Dermis microvascular lymphatic vessel endothelial cell (primary cell): ENCODE measurements at places on chromosomes 1 and 21. TPM values are rescaled to one million over a fixed set of nuclear protein-coding genes. Genes with fewer than 3 reads are reported as not detected.
A peak's percentile ranks its signal among the peaks of the same experiment; 100 is the strongest.

- DNase-seq = no peak
These were observed 11.1 kb upstream of the KCNE1 start for GRCh38 chr21:34523019-34523555.

Gene ALG6
- 14.2 and 14.9 TPM in 2 replicates for total RNA-seq

Gene MAP3K21
- total RNA-seq = 0.90 and 1.3 TPM in 2 replicates

Gene CELA3A
- not detected in 2 replicates for total RNA-seq

DNA sequence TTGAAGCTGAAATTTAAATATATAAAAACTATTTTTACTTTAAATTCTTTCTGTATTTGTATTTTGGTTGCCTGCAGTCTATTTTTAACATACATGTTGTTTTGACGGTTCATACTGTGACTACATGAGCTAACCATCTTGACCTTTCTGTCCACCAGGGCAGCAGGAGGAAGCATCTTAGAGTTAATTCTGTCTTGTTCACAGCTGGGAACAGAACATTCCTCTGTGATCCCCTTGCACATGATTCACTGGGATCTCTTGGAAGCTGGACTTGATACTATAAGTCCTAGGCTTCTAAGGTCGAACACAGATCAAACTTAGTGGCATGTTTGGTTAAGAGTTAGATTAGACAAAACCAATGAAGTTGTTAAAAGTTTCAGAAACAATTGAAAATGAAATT lies 99.7 kb downstream of the NFIA start:
- DNase-seq = peak; percentile 83

Gene S100A1
- total RNA-seq = not detected in 2 replicates

DNA sequence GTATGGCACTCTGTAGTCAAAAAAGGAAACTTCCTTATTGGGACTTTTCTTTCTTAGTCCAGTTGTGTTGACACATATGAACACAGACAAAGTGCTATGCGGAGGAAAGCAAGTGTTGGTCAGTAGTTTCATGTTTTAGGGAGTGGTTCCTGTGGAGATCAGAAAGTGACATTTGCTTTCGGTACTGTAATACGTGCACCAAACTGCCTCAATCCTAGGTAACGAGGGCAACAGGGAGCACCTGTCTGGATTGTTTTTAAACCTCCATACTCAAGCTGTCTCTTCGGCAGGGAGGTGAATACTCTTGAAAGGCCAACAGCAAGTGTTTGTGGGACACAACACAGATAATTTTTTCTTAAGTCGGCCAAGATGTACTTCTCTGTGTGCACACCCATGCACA lies 9.1 kb downstream of the RHOU start:
- no peak for DNase-seq

Gene PTPRU
- 2.4 and 3.1 TPM in 2 replicates for total RNA-seq

DNA sequence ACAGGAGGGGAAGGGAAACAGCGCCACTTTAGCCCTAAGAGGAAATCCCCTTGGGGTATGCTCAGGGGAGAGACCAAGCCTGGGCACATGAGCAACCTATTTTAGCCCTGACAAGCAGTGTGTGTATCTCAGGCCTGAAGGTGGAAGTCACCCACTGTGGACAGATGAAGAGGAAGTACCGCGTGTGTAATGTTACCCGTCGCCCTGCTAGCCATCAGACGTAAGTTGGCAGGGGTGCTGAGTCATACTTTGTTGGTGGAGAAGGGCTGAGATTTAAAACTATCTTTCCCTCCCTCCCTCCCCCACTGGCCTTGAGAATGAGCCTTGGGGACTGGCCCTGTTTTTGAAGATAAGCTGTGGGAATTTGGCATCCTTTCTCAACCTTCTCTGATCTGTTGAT lies 11.2 kb downstream of the AGO1 start:
- DNase-seq = peak; percentile 8

Gene ATP1A4
- not detected in 2 replicates for total RNA-seq

DNA sequence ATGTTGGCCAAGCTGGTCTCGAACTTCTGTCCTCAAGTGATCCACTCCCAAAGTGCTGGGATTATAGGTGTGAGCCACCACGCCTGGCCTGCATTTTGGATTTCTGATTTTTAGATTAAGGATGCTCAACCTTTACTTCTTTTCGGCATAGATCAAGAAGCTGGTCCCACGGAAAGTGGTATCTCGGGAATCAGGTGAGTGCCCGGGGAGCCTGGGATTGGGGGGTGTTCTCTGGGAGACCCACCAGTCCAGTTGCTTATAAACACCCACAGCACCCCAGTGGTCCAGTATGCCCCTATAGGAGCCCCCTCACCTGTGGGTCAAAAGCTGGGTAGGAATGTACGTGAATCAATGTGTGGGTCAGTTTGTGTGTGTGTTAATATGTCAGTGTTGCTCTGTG lies 3.2 kb downstream of the SH3D21 start:
- no peak for DNase-seq

Gene ANKRD65
- 0.25 and 0.26 TPM in 2 replicates for total RNA-seq

Gene OPRD1
- total RNA-seq = not detected in 2 replicates

DNA sequence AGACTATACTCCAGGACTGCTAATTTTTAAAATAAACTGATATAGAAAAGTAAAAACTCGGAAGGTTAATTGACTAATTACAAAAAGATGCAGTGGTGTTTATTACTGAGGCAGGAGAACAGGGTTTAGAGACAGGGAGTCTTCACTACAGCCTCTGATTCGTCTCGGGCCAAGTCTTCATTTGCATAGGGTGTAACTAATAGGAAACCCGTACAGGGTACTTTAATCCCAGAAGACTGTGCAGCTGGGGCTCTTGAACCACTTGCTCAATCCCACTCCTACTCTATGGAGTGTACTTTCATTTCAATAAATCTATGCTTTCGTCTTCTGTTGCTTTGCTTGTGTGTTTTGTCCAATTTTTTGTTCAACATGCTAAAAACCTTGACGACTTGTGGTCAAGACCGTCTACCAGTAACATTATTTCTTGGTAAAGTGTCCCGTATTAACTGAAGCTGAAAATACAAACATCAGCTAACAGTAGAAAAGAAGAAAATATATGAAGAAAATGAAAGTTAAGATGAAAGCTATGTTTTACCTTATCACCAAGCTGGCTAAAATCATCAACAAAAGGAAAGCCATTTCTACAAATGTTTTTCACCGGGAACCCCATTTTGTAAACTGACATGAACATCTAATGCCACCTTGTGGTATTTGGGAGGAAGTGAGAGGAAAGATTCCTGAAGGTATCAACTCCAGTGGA lies 8.0 kb downstream of the SDHB start:
- DNase-seq = peak; percentile 61

- DNase-seq = no peak
These were observed 35.4 kb upstream of the HEATR1 start for GRCh38 chr1:236639686-236640085.

Gene MIXL1
- 0.13 TPM in 2 replicates for total RNA-seq

Gene HMCN1
- 4.0 and 21.5 TPM in 2 replicates for total RNA-seq

GRCh38 chr1:29687166-29687565 lies 450.8 kb downstream of the PTPRU start:
- DNase-seq = no peak

- no peak for DNase-seq
These were observed 12.3 kb downstream of the WNT3A start for GRCh38 chr1:228018961-228019721.

DNA sequence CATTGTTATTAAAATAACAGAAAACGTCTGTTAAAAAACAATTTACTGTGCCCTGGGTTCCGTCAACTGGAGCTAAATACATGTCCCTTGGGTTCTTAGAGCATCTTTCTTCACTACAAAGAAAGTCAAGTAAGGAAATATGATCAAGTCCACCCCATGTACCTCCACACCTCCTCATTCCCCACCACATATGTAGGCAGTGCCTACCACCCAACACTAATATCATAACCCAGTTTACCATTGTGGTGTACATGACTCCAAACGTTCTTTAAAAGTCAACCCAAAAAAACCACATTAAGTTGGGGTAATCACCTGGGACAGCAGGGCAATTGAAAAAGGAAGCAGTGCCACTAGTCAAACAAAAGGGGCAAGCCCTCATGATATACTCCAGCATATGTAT lies 7.8 kb upstream of the LRRC52 start:
- no peak for DNase-seq

Gene KRTAP11-1
- not detected in 2 replicates for total RNA-seq

Gene NBPF26
- 4.0 and 4.4 TPM in 2 replicates for total RNA-seq

Gene CYP4X1
- total RNA-seq = 1.5 and 3.4 TPM in 2 replicates

- DNase-seq = no peak
These were observed 44.3 kb downstream of the ARHGAP29 start for GRCh38 chr1:94193128-94193527.

- DNase-seq = no peak
These were observed 40.1 kb upstream of the MYSM1 start for GRCh38 chr1:58739856-58740466.

DNA sequence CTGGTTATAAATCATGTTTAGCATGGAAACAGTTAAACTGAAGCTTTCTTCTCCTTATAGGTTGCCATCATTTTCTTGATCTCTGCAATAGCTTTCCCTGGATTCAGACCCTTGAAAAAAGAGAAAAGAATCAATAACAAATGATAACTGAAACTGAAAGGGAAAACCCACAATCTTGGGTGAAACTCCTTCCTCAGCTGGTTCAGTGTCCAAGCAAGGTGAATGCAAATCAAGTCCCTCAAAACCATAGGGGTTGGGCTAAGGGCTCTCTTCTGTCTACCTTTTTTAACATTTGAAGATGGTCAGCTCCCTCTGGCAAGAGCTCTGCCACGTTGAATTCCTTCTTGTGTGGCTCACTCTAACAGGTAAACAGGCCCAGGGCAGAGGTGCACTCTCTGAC lies 7.1 kb upstream of the ATP13A2 start:
- DNase-seq = no peak

Gene OR2T11
- total RNA-seq = not detected in 2 replicates

DNA sequence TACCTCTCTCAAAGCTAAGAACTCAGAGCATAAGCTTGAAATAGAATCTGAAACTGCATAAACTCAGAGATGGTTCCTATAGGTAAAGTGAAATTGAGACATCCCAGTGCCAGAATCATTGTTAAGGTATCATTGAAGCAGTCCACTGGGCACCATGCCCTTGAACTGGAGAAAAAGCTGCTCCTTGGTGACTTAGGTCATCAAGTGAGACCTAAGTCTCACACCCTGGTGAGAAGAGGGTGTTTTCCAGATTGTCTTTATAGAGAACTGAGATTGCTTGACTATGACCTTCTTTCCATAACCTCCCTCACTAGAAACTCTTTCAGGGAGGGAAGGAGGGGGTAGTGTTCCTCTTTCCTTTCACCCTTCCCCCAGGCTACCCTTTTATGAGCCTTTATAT lies 9.4 kb upstream of the ATP6V1G3 start:
- no peak for DNase-seq
